ENCODE measurements at places on chromosomes 16 and 17. TPM values are rescaled to one million over a fixed set of nuclear protein-coding genes. Genes with fewer than 3 reads are reported as not detected.

TEX19 gene
- total RNA-seq: not detected

DNA sequence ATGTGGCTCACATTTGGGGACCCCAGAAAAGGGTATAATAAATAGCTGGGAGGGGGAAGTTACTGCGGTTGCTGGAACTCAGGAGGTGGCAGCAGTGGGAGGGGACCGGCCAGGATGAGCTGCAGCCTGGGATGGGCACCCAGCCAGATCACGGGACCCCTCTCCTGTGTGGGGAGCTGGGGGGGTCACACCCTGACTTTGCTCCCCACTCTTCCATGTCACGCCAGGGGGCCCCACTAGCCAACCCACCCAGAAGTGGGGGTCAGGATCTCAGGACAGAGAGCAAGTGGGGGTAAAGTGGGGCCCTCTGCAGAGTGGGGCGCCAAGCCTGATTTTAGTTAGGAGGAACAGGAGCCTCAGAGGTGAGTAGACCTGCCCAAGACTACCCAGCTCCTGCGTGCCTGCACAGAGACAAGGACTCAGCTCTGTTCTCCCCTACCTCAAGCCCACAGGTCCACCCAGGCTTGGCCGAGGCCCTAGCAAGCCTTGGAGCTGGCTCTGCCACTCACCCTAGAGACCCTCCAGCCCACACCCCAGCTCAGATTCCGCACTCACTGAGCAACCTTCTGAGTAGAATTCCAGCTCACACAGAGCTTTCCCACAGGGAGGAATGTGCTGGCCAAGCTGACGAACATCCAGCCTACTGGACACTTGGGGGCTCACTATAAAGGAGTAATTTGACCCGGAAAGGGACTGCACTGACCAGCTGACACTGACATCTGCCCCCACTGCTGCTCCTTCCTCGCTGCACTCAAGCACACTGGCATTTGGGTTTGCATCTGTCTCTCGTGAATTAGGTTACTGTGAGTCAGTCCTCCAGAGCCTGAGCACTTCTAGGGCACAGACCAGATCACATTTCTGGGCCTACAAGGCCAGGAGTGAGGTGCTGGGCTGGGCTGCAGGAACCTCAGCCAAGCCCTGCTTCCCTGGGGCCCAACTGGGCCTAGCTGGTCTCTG, 310.1 kb downstream of the C16orf95 start:
- no peak overlapping the region for H3K4me3 ChIP-seq
- no peaks in the 10 kb centered on the region for H3K4me1 ChIP-seq
- H3K27ac ChIP-seq: no peak overlapping the region

GRCh38 chr17:58006560-58006923, 504 bp downstream of the SRSF1 start:
- DNase-seq: peak; percentile 56
- peaks cover 16% of the 10 kb centered on the region for H3K4me1 ChIP-seq
- H3K27ac ChIP-seq: peak overlapping the region; percentile 83

- no peak overlapping the region for H3K4me3 ChIP-seq
- no peaks in the 10 kb centered on the region for H3K27me3 ChIP-seq
- no peak for DNase-seq
- peaks cover 70% of the 10 kb centered on the region for H3K36me3 ChIP-seq
- no peak overlapping the region for H3K27ac ChIP-seq
- H3K4me1 ChIP-seq: no peaks in the 10 kb centered on the region
Observed at GRCh38 chr17:4098521-4099209, 44.2 kb downstream of the ZZEF1 start.

GRCh38 chr16:77840673-77841501, 52.5 kb downstream of the VAT1L start:
- H3K27me3 ChIP-seq: no peaks in the 10 kb centered on the region
- no peaks in the 10 kb centered on the region for H3K4me1 ChIP-seq
- no peak overlapping the region for H3K27ac ChIP-seq
- no peak overlapping the region for H3K4me3 ChIP-seq
- no peaks in the 10 kb centered on the region for H3K36me3 ChIP-seq

GRCh38 chr16:88651276-88651988, 579 bp upstream of the CYBA start:
- H3K4me3 ChIP-seq: peak overlapping the region; percentile 87
- H3K4me1 ChIP-seq: peaks cover 93% of the 10 kb centered on the region
- peak overlapping the region; percentile 99 for H3K27ac ChIP-seq
- H3K27me3 ChIP-seq: no peaks in the 10 kb centered on the region
- DNase-seq: peak; percentile 83

- H3K4me1 ChIP-seq: peaks cover 43% of the 10 kb centered on the region
- no peaks in the 10 kb centered on the region for H3K36me3 ChIP-seq
- peak overlapping the region; percentile 45 for H3K27ac ChIP-seq
- peaks cover 6% of the 10 kb centered on the region for H3K27me3 ChIP-seq
- H3K4me3 ChIP-seq: peak overlapping the region; percentile 34
Observed at GRCh38 chr17:7046127-7046724, 2.3 kb upstream of the SLC16A11 start.
